ENCODE measurements at places on chromosomes 12 and 14.

DNA sequence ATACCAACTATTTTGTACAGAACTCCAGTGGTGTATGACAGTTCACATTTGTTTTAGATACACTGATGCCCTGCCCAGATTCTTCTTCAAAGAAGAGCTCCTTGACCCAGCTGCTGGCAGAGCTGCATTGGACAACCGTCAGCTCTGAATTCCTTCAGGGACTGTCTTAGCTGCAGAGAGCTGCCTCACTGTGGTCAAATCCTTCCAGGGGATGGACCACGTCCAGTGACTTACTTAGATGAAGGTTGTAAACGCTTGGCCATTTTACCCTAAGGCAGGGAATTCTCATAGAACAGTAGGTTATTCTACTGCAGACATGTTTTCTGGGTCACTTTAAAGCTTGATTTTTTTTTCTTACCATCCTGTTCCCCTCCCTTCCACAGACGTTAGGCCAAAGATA lies 905.0 kb upstream of the ATXN7L3B start:
- no peak for DNase-seq

DNA sequence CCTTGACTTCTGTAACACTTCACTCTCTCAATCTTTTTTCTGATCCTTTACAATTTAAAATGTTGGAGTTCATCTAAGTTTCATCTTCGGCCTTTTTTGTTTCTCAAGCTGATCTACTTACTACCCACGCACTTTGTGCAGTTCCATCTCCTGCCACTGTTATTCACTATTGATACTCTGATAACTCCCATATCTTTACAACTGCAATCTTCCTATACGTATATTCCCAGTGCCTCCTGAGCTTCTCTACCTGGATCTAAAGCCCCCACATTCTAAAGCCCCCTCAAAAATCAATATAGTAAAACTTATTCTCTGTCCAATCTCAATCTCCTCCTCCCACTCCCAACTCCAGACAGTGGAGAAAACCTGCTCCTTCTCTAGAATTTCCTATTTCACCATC lies 5.9 kb downstream of the ATG2B start:
- DNase-seq: no peak

GRCh38 chr14:32698831-32699230 lies 239.8 kb upstream of the NPAS3 start:
- DNase-seq: no peak

GRCh38 chr14:64891839-64892375 lies 12.2 kb upstream of the SPTB start:
- peak; percentile 66 for DNase-seq

GRCh38 chr12:49344486-49345050 lies 2.1 kb upstream of the DNAJC22 start:
- DNase-seq: no peak

- peak; percentile 49 for DNase-seq
Measured at GRCh38 chr14:61322011-61322798, 826 bp downstream of the PRKCH start.

GRCh38 chr12:116471544-116471943 lies 87.6 kb upstream of the MAP1LC3B2 start:
- DNase-seq: no peak

GRCh38 chr12:77919450-77919849 lies 88.8 kb downstream of the NAV3 start:
- DNase-seq: no peak

- no peak for DNase-seq
Measured at GRCh38 chr14:34741840-34742239, 27.4 kb upstream of the CFL2 start.

- DNase-seq: no peak
Measured at GRCh38 chr14:36756226-36756625, 94.6 kb downstream of the PAX9 start.

- DNase-seq: no peak
Measured at GRCh38 chr12:80059102-80059501, 40.2 kb upstream of the OTOGL start.

DNA sequence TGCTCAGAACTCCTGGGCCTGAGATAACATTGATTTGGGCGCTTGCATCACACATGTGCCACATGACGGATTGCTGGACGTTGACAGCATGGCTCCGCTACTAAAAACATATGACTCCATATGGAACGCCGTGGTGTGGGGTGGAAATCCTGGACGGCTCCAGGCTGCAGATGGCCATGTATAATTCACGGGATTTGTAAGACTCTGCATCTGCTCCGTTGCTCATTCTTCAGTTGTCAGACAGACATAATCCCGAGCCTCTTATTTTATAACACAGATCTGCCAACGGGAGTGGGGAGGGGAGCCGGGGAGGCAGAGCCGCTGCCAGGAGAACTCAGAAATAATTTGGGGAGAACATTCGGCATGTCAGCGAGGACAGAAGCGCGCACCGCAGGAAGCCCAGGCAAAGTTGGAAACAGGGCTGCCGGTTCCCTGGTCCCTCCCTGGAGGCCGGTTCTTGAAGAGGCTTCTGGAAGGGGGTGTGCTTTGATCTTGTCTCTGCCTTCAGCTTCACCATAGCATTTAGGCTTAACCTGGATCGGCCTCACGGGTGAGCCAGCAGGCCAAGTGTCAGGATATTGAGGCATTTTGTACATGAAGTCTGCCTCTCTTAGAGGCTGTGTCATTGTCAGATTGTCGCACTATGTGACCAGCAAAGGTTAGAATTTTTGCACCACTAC lies 45.8 kb upstream of the MYL2 start:
- no peak for DNase-seq

GRCh38 chr12:659090-659683 lies 4.1 kb downstream of the NINJ2 start:
- no peak for DNase-seq

GRCh38 chr12:119660076-119660475 lies 7.9 kb upstream of the PRKAB1 start:
- no peak for DNase-seq

DNA sequence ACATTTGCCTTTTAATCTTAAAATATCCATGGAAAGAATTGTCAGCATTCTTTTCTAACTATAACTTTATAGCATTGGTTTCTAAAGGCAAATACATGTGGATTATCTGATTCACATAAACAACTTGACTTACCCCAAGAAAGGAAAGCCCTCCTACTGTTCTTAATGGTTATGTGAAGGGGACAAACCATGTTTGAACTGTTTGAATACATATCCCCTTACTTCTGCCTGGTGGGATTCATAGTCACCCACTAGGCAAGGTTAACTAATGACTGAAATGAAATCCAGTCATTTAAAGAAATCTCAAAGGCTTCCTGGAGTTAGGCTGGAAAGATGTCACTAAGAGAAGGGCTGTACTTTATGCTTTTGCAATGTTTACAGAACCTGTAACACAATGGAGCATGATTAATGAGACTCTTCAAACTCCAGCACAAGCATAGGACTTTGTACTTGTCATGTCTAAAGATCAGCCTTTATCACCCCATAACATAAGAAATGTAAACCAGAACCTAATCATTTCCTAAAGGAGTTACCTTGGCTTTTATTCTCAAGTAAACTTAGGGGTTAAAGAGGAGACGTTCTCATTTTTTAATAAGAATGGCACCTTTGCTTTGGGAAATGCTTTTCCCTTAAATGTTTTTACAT lies 10.2 kb upstream of the FLRT2 start:
- DNase-seq: no peak

- DNase-seq: no peak
Measured at GRCh38 chr12:50257236-50258166, 25.8 kb downstream of the LIMA1 start.

DNA sequence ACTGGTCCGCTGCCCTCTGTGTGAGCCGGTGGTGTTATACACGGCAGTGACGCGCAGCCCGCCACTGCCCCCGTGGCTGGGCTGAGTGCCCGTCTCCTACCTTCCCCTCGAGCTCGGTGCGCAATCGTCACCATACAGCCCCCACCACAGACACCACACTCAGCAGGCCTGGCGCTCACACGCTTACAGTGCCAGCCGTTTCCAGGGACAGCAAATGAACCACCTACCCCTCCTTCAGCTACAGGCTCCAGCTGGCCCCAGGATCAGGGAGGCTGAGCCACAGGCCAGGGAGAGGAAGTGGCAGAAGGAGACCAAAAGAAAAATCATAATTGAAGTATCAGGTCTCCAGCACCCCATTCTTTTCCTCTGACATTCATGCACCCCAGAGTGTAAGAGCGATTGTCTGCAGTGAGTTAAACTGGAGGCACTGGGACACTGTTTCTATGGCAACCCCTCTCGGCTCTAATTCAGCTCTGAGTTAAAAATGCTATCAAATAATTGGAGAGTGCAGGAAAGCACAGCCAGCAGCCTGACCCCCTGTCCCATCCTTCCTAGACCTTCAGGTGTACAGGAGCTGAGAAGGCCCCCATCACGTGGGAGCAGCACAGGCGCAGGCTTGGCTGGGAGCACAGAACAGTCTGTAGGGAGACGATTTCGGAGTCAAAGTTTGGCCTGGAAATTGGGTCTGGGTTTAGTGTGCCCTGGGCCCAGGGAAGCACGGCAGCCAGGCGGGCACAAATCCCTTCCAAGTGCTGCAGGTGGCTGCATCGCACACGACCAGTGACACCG lies 18.0 kb downstream of the LRTM2 start:
- DNase-seq: no peak

DNA sequence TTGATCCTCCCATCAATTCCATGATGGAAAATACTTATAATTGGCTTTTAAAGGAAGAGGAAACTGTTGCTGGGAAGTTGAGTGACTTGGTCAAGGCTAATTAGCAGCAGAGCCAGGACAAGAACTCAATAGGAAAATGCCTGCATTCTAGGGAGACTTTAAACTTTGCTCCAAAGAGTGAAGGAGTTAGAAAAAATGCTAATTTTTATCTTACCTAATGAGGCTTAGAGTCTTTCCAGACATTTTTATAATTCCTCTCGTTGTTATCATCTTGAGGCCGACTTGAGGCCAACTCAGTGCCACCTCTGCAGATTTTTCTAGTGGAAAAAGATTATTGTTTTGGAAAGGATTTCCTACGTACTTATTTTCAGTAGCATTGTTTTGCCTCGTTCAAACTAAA lies 344.6 kb downstream of the ETNK1 start:
- no peak for DNase-seq

DNA sequence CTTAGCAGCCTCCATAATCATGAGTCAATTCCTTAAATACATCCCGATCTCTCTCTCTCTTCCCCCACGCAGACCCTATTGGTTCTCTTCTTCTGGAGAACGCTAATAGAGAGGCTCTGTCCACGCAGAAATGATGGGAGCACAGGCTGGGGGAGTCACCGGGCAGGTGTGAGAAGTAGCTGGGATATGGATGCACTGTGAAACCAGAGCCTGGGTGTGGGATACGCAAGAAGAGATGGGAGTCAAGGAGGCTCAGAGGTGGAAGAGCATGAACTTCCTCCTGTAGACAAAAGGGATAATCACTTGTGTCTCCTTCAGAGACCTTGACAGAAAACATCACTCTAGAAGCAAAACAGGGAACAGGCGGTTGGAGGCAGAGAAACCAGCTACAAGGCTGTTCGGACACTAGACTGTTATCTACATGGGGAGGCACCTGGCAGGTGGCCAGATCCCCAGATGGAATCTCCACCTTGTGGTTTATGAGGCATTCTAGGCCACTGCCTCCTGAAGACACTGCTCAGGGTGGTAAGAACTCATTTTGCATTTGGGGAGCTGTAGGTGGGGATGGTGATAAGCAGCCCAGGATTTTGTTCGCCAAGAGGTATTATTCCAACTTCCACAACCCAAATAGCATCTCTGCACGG lies 7.2 kb upstream of the SELPLG start:
- DNase-seq: no peak

GRCh38 chr14:50937325-50937724 lies 7.0 kb downstream of the PYGL start:
- DNase-seq: no peak

DNA sequence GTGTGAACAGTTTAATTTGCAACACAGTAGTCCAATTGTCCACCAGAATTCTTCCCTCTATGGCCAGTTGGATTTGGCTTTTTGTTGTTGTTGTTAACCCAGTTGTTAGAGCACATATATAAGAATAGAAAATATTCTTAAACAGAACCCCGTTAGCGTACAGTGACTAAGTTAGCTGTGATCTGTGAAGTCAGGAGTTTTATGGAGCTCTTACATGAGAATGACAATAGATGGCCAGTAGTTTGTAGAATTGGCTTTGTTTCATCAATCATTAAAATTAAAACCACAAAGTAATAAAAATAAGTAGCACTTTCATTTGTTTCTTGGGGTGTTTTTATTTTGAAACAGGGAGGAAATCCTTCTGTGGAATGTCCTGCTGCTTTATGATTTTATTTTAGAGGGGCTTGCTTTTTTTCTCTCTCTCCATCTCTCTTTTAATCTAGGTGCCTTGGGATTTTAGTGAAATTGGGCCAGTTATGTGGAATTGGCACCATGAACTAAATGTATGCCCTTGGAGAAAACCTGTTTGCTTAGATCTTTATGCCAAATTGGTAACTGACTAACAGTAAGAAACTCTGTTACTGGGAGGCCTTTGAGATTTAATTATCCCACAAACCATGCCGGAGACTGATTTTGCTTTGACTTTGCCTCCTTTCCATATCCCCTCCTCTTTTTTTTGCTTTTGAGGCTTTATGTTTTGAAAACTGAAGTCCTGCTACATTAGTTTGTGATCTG lies 22.9 kb downstream of the FBXW8 start:
- DNase-seq: no peak

DNA sequence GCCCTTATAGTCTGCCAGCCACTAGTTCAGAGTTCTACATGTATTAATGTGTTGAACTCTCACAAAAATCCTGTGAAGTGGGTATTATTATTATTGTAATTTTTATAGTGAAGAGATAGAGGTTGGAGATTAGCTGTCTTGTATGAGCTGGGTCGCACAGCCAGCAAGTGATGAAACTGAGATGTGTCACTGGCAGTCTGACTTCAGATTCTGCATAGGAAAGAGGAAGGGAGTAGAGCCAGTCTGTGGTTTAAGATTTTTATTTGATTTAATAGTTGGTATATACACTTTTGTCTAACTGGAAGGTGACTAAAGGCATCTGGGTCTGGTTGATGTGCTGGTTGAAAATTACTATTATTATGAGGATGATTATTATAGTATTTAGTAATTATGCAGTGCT lies 5.8 kb upstream of the FRS2 start:
- no peak for DNase-seq

DNA sequence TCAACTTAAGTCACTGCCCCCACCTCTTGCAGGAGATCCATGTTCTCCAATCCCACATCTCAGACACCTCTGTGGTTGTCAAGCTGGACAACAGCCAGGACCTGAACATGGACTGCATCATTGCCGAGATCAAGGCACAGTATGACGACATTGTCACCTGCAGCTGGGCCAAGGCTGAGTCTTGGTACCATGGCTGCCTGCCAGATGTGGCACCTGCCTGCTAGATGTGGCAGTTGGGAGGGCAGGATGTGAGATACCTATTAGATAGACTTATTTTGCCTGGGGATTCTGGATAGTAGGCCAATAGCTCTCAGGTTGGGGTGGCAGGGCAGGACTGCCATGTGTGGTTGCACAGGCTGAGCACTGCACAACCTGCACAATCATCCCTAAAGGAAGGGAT lies 7.9 kb upstream of the KRT86 start:
- DNase-seq: no peak

All from activated CD8-positive, alpha-beta T cell treated with anti-CD3 and anti-CD28 coated beads, Interleukin-2, amount 10 ng/mL, durations not matched to agents 7 days and 5 days (primary cell).